ENCODE measurements at places on chromosomes 7 and 10.

DNA sequence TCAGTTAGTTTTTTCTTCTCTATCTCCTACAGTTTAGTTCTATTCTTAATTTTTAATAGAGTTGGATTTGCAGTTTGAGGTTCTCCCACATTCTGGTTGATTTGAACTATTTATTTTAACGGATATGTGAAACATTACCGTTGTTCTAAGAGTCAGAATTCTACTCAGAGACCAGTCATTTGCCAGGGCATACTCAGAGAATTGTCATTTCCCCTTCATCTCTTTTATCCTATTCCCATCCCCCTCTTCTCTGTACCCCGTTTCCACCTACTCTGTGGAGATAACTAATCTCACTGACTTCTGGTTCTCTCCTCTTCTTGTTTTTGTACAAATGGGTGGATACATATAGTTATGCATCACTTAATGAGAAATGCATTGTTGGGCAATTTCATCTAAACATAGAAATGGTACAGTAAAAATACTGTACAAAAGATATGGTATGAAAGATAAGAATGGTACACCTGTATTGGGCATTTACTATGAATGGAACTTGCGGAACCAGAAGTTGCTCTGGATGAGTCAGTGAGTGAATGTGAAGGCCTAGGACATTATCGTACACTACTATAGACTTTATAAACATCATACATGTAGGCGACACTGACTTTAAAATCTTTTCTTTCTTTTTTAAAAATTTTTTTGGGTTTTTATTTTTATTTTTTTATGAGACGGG lies 53.1 kb downstream of the INPP5F start:
- DNase-seq: no peak

- DNase-seq: no peak
Observed at GRCh38 chr7:22992874-22993840, 20.8 kb downstream of the HYCC1 start.

DNA sequence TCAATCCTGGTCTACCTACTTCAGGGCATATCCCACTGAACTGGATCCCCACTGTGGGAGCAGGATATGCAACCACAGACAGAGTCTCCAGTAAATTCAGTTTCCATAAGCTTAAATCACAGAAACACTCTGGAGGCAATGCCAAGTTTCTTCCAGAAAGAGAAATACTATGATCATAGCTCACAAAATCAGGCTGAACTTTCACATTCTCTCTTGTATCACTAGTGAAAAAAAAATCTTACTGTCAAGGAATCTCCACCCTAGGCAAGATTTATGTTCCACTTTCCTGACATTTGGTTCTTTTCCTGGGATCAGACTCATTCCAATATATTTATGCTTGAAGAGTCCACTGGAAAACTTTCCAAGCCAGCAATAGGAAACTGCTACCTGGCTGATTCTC lies 749.0 kb downstream of the SUGCT start:
- no peak for DNase-seq

DNA sequence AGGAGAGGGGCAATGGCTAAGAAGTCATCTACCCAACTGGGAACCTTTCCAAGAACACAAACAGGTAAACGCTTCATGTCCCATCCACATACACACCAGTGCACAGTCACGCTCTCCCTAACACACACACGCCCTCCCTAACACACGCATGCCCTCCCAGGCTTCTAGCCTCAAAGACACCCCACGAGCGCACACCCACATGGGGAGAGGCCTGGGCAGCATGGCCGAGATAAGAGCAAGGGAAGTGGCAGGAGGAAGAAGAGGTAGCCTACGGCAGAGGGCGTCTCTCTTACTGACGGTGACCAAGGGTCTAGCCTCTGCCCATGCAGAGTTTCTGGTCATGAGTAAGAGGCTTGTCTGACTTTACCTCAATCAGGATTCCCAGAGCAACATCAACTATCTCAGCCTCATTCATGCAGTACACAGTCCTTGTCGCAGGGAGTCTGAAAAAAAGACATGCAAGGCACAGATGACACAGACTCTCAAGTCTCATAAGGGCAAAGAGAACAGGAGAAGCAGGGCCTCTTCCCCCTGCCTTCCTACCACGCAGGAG lies 3.1 kb downstream of the CYREN start:
- no peak for DNase-seq

GRCh38 chr7:116552602-116553001 lies 27.8 kb downstream of the CAV1 start:
- no peak for DNase-seq

DNA sequence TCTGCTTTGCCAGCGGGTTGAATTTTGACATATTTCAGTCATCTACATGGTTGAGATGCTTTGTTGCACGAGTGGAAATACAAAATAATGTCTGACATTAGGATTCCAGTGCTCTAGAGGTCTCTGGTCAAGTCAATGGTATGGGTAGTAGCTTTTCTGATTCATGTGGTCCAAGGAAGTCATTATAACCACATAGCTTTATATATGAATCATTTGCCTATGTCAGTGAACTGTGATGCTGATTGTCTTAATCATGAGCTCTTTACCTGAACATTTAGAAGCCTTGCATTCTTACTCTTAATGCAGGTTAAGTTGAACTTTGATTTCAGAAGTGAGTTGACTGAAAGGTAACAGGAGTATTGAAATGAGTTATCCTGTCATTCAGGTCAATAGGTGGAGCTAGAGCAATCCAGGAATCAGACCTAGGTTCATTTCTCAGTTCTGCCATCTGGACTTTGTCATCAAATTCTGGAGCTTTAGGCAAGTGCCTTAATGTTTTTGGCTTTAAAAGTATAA lies 3.3 kb downstream of the MAPK8 start:
- peak; percentile 56 for DNase-seq

- DNase-seq: peak; percentile 61
Observed at GRCh38 chr7:111438369-111439289, 123.7 kb downstream of the IMMP2L start.

DNA sequence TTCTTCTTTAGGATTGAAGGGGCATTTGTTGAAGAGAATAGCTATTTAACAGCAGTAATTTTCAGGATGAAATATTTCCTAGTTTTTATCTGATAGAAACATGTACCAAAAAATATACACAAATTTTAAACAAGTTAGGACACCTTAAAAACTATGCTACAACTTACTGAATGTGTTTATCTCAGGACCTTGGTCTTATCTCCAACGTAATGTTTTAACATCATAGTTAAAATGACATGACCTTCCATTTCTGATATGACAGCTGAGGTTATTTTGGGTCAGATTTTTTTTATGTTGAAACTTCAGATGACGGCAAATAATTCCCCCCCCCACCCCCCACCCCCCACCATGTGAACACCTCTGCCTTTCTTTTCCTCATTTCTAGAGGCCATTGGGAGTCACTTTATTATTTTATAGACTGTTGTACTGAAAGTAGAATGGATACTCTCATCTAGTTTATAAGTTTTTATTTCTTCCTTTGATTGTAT lies 8.0 kb downstream of the MRLN start:
- DNase-seq: no peak

GRCh38 chr7:83413424-83413823 lies 235.5 kb downstream of the SEMA3E start:
- peak; percentile 30 for DNase-seq

All from AG08395 (cell line).